ENCODE measurements at places on chromosomes 6 and 20.

GRCh38 chr20:25067102-25067987 is 9.4 kb upstream of the ACSS1 start:
- DNase-seq = no peak

GRCh38 chr6:79524065-79524464 is 13.2 kb downstream of the LCA5 start:
- DNase-seq = no peak

- DNase-seq = no peak
Measured at GRCh38 chr20:48395816-48396546, 431.8 kb downstream of the PREX1 start.

DNA sequence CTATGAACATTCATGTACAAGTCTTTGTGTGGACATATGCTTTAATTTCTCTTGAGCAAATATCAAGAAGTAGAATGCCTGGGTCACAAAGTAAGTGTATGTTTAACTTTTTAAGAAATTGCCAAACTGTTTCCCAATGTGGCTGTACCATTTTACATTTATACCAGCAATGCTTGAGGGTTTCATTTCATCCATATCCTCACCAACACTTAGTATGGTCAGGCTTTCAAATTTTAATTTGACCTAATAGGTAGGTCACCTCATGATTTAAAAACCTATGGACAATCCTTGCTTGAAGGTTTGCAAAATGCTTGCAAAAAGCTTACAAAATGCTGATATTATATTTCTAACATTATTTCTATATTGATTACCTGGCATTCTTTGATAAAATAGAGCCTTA is 19.5 kb upstream of the SRSF3 start:
- no peak for DNase-seq

- DNase-seq = no peak
Measured at GRCh38 chr6:19838442-19839236, 1.5 kb downstream of the ID4 start.

GRCh38 chr6:47147175-47147727 is 105.1 kb upstream of the ADGRF1 start:
- DNase-seq = no peak

DNA sequence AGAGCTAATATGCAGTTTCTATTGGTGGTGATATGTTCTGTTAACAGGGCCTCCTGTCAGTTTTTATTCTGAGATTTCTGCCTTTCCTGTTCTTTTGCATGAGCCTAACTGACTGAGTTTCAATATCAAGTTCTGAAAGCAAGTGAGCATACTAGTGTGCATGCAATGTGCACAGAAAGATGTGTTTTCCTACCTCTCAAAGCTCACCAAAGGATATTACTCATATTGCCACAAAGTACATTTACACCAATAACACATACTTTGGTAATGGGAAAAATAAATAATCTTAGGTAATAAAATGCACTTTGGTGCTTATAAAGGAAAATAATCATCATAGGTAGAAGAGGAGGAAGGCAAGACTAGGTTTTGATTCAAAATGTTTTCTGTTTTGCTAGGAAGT is 195.0 kb downstream of the KHDC1L start:
- no peak for DNase-seq

- no peak for DNase-seq
Measured at GRCh38 chr6:128855581-128856085, 27.3 kb upstream of the LAMA2 start.

- no peak for DNase-seq
Measured at GRCh38 chr6:41699063-41699462, 36.3 kb downstream of the TFEB start.

- DNase-seq = no peak
Measured at GRCh38 chr20:8393381-8393780, 261.3 kb downstream of the PLCB1 start.

GRCh38 chr20:13800728-13801134 is 15.9 kb downstream of the NDUFAF5 start:
- no peak for DNase-seq

DNA sequence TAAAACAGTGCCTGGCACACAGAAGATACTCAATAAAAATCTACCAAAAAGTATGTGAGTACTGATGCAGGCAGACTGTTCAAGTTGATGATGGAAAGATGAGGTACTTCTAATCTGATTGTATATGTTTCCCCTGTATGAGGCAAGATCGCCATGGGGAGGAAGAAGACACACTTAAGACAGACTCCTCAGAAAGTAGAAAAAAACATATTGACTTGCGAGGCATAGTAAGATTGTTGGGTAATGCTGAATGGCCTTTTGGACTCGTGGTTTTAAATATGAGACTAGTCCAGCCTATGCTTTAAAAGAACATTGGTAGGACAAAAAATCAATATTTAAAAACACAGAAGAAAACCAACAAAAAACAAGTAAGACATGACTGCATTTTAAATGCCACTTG is 72.6 kb downstream of the SHPRH start:
- no peak for DNase-seq

- DNase-seq = no peak
Measured at GRCh38 chr20:61436667-61437279, 184.7 kb downstream of the CDH4 start.

GRCh38 chr6:149925253-149925973 is 2.5 kb upstream of the RAET1G start:
- no peak for DNase-seq

DNA sequence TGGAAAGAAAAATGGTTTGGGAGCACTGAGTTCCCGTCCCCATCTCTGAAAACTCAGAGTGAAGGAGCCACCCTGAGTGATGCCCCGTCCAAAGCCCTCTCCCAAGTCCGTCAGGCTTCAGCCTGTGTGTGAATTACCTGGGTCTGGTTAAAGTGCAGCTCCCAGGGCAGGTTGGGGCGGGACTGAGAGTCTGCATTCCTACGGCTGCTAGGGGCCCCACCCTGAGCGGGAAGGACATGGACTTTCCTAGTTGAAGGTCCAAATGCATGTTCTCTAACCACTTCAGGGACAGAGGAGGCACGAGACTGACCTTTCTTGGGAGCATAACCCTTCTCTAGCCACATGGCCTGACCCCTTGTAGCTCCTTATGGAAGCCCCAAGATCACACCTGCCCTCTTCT is 97.2 kb downstream of the SYNDIG1 start:
- DNase-seq = no peak

- DNase-seq = no peak
Measured at GRCh38 chr20:2866236-2866635, 7.0 kb upstream of the PTPRA start.

- DNase-seq = no peak
Measured at GRCh38 chr6:155807243-155807642, 351.6 kb upstream of the NOX3 start.

- DNase-seq = no peak
Measured at GRCh38 chr6:77038807-77039206, 424.5 kb downstream of the HTR1B start.

- no peak for DNase-seq
Measured at GRCh38 chr20:63706852-63707557, 771 bp downstream of the ARFRP1 start.

- no peak for DNase-seq
Measured at GRCh38 chr6:39706819-39707335, 18.3 kb downstream of the KIF6 start.

- DNase-seq = no peak
Measured at GRCh38 chr6:4004249-4004648, 74.7 kb downstream of the FAM217A start.

DNA sequence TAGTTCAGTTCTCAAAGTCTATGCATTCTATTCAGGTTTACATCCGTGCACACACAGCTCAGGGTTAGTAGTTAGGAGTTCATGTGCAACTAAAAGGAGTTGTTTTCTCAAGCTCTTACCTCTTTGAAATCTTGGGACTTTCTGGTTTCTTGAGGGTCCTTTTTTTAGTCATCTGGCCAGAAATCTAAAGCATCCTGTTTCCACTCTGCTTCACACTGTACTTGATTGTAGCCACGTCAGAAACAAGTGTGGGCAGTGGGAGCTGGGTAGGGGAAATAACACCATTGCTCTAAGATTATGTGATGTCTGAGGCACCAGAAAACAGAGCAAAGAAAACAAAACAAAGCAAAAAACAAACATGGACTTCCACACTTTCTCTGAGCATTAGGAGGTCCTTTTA is 58.3 kb downstream of the HDGFL1 start:
- no peak for DNase-seq

DNA sequence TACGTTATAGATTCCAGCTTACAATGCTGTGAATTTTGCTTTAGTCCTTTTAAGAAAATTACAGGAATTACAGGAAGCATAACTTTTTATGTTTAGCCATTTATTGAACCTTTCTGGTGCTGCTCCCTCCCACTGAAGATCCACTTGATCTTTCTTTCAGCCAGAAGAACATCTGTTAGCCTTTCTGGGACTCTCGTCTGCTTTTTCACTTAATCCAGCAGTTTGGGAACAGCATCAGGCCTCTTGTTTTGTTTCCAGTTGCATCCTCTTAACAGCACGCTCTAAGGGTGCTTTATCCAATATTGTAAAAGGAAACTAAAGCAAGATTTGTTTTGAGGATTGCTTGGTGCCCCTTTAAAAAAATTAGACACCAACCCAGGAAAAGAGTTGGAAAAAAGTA is 10.3 kb upstream of the CYP24A1 start:
- DNase-seq = no peak

DNA sequence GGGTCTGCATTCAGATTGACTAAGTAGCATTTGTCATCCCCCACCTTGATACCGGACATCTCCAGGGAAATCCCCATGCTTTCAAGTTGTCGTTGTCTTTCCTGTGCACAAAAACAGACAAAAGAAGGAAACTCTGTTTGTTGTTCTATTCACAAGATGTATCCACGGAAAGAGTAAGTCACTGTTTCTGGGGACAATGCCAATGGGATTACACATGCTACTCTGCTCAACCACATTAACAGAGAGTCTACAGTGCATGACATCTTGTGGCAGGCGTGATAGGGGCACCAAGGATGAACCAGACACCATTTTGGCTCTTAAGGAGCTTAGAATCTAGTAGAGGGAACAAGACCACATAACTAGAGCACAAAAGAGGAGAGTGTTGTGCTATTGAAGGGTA is 124.4 kb upstream of the NUP153 start:
- no peak for DNase-seq

DNA sequence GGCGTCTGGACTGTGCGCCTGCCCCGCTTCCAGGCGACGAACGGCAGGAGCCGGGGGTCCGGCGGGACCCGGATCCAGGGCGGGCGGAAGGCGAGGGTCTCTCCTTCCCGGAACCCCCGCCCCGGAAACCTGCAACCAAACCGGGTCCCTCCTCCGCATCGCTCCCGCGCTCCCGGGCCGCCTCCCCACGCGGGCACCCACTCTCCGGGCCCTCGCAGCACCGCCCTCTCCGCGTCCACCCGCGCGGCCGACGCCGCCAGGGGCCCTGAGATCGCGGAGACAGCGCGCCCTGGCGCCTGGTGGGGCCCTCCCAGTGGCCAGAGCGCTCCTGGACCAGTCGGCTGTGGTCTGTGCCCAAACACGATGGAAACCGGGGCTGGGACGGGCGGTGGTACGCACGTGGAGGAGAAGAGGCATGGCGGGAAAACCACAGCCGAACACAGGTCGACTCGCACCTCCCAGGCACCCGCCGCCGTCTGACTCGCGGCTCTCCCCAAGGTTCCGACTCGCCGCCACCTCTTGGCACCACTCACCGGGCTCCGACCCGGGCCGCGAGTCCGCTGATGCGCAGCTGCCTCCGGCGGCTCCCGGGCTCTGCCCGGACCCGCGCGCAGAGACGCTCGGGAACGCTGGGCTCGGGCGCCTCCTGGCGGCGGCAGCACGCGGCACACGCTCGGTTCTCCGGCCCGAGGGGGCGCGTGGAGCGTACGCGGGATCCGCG is 7.9 kb downstream of the NKX2-2 start:
- DNase-seq = peak; percentile 24

- no peak for DNase-seq
Measured at GRCh38 chr20:1369970-1370369, 22.9 kb downstream of the FKBP1A start.

DNA sequence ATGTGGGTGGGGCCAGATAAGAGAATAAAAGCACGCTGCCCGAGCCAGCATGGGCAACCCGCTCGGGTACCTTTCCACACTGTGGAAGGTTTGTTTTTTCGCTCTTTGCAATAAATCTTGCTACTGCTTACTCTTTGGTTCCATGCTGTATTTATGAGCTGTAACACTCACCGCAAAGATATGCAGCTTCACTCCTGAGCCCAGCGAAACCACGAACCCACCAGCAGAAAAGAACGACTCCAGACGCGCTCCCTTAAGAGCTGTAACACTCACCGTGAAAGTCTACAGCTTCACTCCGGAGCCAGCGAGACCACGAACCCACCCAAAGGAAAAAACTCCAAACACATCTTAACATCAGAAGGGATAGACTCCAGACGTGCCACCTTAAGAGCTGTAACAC is 76.7 kb downstream of the TFAP2A start:
- DNase-seq = no peak
